ENCODE measurements at places on chromosomes 4 and X.

GRCh38 chr4:47510506-47511143, 25.6 kb downstream of the ATP10D start:
- no peak for DNase-seq

- DNase-seq: no peak
These were observed 12.0 kb upstream of the DCHS2 start for GRCh38 chr4:154503598-154503997.

DNA sequence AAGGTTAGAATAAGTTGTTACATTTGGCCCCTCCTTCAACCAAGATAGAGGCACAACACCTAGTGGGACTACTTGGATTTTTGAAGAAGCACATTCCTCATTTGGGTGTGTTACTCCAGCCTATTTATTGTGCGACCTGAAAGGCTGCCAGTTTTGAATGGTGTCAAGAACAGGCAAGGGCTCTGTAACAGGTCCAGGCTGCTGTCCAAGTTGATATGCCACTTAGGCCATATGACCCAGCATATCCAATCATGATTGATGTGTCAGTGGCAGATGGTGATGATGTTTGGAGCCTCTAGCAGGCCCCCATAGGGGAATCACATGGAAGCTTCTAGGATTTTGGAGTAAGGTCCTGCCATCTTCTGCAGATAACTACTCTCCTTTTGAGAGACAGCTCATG, 35.5 kb upstream of the UGT2B4 start:
- no peak for DNase-seq

- DNase-seq: no peak
These were observed 13.8 kb downstream of the CENPC start for GRCh38 chr4:67531379-67531962.

DNA sequence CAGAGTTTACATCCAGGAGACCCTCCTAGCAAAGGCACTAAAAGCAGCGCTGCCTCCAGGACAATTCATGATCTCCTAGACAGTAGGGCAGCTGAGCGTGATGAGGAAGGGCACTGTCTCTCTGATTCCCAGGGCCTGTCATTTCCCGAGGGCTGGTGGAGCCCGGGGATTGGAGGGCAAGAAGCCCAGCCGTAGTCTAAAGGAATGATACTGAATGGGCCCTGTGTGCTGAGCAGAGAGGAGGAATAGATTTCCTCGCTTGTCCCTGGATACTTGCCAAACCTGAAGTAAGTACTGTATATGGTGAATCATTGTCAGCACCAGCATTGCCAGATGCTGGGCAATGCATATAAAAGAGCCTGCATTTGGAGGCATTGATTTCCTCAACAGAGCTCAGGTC, 88.0 kb upstream of the SLITRK2 start:
- no peak for DNase-seq

GRCh38 chrX:123217077-123217476, 33.0 kb downstream of the GRIA3 start:
- DNase-seq: no peak

DNA sequence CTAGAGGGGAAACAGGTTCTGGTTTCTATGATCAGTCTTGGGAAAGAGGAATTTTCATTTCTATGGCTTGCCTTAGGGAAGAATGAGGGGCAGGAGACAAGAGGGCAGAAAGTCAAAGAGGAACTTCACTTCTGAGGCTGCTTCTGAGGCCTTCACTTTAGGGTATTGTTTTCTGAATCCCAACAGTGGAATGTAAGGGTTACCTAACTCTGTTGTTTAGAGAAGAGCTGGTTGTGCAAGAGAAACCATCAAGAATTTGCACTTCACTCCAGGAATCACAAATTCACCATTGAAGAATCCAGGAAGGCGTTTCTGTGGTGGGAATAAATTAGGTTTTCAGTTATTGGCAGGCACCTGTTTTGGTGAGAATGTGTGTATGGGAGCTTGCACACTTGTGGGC, 126.7 kb upstream of the AMOT start:
- DNase-seq: no peak

- no peak for DNase-seq
These were observed 1.5 kb downstream of the ABCE1 start for GRCh38 chr4:145099653-145100052.

All from stimulated activated CD4-positive, alpha-beta T cell treated with anti-CD3 and anti-CD28 coated beads, Interleukin-1b, Interleukin-23, amount 100 ng/mL, for 1 hour (primary cell).